ENCODE measurements at places on chromosomes 4 and X.

GRCh38 chrX:14825851-14826250, 47.0 kb downstream of the FANCB start:
- DNase-seq = no peak

GRCh38 chrX:69365755-69366154, 138.4 kb upstream of the NALF2 start:
- no peak for DNase-seq

GRCh38 chrX:10011261-10011931, 44.2 kb downstream of the CLDN34 start:
- no peak for DNase-seq

DNA sequence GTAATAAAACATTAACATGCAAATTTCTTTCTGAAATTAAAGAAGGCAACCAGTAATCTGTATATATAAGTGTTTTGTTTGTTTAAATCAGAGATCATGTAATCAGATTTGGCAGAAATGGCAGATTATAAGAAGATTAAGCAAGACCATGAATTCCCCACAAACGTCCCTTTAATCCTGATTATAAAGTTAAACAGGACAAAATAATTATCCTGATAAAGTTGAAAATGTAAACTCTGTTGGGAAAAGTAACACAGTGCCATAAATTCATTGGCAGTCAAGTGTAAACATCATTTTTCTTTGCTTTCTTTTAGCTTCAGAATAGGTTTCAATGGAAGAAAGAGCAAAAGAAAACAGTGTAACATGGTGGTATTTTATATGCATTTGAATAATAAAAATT, 256.3 kb downstream of the KCNIP4 start:
- DNase-seq = no peak

GRCh38 chr4:150004481-150004880, 73.8 kb upstream of the DCLK2 start:
- DNase-seq = no peak

DNA sequence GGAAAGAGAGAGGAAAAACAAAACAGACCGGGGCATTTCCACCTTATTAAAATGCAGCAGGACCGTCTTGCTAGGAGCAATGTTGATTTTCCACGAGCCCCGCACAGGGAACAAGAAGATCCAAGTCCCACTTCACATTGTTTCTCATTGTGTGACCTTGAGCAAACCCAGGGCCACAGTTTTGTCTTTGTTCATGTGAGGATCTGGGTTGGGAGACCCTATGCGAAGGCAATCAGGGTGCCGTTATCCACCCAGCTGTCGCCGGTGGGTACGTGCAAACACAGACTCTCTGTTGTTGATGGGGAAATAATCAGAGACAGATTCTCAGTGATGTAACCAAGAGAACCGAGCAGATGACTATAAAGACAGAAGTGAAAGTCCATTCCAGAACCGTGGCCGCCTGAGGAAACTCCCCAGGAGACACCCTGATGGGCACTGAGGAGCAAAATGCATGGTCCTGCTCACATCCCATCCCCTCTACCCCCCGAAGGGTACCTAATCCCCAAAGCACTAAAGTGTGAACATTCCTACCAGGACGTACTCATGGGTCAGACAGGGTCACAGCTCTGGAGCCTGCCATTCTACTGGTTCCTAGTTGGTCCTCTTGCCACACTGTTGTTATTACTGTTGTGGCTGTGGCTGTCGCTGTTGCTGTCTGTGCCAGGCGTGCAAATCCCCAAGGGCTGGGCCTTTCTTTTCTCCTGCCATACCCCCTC, 102.7 kb upstream of the RBPJ start:
- DNase-seq = no peak

DNA sequence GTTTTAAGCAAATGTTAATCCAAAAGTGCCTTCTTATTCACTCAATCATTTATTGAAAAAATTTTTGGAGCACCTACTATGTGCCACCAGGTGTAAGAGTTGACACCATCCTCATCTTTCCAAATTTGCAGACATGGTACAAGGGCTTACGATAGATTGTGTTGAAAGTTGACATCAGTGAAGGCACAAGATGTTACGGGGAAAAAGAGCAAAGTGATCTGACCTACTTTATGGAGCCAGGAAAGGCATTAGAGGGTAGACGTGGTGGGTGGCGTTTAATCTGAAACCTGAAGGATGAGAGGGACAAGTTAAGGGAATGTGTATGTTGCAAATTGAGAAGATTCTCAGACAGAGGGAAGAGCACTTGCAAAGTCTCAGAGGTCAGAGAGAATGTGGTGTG, 167.8 kb upstream of the HAND2 start:
- no peak for DNase-seq

DNA sequence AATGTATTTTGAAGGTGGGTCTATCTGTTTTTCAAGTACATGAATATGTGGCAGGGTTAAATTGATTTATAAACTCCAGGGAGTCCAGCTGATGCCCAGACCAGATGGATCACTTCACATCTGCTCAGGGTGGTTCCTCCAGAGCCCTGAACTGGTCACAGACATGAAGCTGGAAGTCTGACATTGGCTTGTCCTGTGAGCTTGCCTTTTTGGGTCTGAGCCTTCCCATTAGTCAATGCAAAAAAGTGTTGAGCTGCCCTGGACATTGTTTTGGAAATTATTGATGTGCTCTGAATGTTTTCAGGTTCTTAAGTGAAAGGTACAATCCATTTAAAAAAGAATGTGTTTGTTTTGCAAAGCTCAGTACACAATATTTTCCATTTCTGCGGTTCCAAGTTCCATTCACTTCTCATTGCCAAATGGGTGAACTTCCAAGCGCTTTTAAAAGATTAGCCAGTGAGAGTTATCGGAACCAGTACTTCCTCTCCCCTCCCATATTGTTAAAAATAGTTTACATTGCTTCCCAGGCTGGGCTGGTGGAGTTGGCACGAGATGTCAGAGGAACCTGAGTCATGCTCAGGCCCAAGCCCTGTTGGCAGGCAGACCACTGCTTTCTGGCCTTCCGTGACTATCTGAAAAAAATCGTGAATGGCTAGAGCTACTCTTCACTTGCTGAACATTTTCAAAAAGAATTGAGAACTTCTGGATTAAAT, 52.1 kb downstream of the PDGFRA start:
- no peak for DNase-seq

GRCh38 chr4:173486714-173487392, 43.2 kb downstream of the HAND2 start:
- DNase-seq = no peak

GRCh38 chrX:47578692-47579091, 3.5 kb upstream of the TIMP1 start:
- no peak for DNase-seq

- DNase-seq = no peak
These were observed 501.9 kb upstream of the ZFP42 start for GRCh38 chr4:187493661-187494060.

DNA sequence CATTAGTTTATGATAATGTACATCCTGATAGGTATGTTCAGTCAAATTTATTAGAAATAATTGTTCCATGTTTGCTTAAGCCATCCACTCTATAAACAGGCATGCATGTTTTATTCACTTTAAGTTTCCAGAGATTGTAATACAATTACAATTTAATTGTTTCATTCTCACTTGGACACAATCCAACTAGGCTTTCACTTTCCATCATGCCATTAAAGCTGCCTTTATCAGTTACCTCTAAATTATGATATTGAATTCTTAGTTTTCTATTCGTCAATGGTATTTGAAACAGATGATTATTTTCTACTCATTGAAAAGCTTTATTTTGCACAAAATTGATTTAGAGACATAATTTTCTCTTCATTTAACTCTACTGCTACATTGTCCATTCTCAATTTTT, 1196.3 kb downstream of the RAPGEF2 start:
- DNase-seq = no peak

DNA sequence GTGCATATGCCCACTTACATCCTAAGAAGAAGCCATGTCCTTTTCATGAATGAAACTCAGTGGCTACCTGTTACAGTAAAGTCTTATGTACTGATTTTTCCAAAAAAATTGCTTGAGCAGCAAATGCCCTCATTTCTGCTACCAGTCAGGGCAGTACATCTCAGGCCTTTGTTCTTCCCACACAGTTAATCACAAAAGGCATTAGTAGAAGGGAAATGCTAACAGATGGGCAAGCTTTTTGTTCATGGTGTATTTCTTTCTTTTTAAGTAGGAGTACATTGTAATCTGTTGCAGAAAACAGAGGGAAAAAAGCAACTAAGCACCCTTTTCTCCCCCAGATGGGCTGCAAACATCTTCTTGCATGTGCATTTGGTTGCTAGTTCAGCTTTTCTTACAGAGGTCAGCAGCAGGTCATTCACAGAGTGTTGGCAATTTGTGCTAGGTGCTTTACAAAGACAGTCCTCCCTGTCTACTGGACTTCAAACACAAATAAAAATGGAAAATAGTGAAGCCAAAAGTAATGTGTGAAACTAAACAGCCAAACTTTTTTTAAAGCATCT, 373.4 kb downstream of the PRDM5 start:
- no peak for DNase-seq

GRCh38 chr4:1249731-1250526, 999 bp upstream of the CTBP1 start:
- no peak for DNase-seq

- no peak for DNase-seq
These were observed 167.9 kb downstream of the COL4A6 start for GRCh38 chrX:108270280-108270679.

DNA sequence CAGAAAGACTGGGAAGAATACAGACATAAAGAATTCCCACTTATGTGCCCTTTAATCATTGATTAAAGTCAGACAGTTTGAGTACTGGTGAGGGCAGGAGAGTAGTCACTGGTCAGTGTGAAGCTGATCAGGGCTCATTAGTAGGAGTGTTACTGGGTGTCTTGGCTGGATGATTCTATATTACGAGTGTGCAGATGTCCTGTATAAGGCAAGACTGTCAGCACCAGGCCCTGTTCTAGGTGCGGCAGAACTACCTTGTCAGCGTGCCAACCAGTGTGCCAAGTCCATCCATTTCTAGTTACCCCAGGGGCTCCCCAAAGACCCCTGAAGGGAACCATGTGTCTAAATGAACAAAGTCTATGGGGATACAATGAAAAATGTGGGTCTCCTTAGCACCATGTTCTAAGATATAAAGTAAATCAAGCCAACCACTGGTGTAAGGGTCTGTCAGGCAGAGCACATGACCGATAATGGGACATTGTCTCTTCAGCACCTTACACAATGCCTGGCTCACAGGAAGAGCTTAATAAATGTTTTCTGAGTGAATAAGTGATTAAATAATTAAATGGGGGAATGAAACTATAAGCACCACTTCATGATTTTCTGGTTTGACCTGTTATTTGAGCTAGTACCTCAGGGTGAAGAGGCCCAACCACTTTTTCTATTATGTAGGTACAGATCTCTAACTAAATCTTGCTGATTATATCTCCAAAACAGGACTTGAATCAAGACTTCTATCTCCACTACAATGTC, 205.0 kb downstream of the CAMK2D start:
- no peak for DNase-seq

DNA sequence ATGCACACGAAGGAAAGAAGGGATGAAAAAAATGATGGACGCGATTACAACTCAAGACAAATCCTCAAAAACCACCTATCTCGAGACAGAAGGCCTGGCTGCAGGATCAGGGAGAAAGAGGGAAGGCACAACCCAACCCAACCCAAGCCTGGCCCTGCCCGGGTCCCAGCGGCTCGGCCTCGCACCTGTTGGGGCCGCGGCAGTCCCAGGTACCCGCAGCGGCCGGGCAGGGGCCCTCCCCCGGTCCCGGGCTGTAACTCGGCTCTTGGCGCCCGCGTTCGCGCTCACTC, 464 bp downstream of the RASGEF1B start:
- no peak for DNase-seq

DNA sequence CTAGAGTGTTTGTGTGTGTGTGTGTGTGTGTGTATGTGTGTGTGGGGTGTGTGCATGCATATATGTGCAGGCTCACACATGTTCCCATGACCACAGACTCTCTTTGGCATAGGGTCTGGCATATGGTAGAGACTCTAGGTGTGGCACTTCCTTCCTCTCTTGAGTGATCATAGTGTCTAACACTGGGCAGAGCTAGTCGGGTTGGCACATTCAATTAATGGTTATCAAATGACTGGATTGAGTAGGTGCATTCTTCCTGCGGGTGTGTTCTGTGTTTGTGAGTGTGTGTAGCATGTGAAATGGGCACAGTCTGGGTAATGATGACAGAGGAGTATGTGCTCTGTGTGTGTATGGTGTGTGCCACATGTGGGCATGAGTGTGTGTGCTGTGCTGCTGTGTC, 106.5 kb downstream of the EFNB1 start:
- no peak for DNase-seq

- peak; percentile 81 for DNase-seq
These were observed 147.4 kb downstream of the SMIM20 start for GRCh38 chr4:26061248-26061986.

- no peak for DNase-seq
These were observed 461.4 kb downstream of the NAF1 start for GRCh38 chr4:162705130-162705803.

DNA sequence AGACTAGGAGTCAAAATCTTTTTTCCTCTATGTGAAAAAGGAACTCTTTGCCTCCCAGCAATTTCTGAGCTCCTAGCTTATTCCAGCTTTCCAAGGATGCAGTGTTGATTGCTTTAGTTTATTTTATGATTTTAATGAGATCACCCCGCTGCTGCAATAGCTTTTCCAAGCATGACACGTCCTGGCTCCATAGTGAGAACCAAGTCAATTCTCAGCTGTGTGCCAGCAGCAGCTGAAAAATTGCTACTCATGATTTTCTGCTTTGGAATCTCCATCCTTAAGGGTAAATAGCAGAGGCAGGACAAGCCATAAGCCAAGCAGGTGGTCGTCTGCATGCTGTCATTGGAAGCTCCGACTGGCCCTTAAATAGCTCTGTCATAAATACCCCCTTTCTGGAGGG, 64.5 kb downstream of the FTHL17 start:
- DNase-seq = no peak
